Fibroblast of skin of scalp (primary cell): ENCODE measurements at places on chromosomes 7 and 10.
A peak's percentile ranks its signal among the peaks of the same experiment; 100 is the strongest.

GRCh38 chr10:118567701-118568248 lies 27.7 kb downstream of the PRLHR start:
- DNase-seq: no peak

- peak; percentile 43 for DNase-seq
Observed at GRCh38 chr7:143049362-143049761, 2.8 kb upstream of the OR6V1 start.

GRCh38 chr10:122727426-122727825 lies 27.8 kb upstream of the C10orf120 start:
- DNase-seq: no peak

DNA sequence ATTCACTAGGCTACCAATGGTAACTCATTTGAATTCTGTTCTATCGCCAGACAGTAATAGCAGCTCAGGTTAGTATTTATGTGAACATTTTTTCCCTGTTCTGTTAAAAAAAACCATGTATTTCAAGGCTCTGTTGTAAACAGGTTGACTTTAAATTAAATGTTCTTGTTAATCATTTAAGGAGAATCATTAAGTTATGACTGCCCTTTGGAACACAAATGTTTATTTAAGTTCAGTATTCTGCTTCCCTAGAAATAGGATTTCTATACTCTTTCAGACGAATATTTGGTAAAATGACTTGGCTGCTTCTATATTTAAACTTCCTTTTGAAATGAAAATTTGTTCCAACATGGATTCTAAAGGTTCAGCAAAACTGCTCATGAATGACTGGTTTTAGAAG lies 13.1 kb upstream of the CROT start:
- no peak for DNase-seq

DNA sequence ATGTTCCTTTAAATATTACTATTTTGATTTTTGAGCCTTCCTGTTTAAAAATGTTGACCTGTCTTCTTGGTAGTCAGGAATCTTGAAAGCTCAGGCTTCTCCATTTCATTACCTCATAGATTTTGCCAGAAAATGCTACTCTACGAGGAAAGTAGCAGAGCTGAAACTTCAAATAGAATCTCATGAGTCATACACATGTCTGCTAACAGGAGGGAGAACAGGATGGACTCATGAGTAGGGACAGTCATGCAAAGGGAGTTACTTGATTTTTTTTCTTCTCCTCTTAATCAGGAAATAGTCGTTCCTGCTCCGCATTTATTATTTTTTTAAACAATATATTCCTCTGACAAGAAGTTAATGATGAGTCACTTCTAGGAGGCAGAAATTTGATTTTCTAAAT lies 37.0 kb upstream of the MINDY3 start:
- peak; percentile 13 for DNase-seq

DNA sequence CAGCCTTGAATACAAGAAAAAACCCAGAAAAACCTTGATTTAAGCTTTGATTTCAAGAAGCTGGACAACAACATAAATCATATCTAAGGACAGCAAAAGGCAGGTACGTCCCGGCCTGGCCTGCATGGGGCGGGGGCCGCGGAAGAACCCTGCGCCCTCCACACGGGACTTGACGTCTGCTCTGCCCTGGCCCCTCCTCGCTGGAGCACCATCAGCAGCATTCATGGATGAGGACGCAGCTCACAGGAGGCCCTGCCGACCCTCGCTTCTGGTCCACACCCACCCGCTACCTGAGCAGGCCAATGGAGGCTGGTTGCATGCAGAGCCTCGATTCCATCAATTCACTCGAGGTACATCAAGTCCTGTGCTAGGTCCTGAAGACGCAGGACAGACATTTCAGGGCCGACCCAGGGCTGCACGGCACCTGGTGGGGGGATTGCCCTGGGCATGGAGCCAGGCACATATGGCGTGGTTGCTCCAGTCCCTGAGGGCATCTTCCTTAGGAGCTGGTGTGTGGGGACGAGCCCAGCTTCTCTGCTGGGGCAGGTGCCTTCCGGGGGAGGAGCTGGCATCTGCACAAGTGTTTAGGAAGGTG lies 63.1 kb upstream of the NKX6-2 start:
- DNase-seq: no peak

DNA sequence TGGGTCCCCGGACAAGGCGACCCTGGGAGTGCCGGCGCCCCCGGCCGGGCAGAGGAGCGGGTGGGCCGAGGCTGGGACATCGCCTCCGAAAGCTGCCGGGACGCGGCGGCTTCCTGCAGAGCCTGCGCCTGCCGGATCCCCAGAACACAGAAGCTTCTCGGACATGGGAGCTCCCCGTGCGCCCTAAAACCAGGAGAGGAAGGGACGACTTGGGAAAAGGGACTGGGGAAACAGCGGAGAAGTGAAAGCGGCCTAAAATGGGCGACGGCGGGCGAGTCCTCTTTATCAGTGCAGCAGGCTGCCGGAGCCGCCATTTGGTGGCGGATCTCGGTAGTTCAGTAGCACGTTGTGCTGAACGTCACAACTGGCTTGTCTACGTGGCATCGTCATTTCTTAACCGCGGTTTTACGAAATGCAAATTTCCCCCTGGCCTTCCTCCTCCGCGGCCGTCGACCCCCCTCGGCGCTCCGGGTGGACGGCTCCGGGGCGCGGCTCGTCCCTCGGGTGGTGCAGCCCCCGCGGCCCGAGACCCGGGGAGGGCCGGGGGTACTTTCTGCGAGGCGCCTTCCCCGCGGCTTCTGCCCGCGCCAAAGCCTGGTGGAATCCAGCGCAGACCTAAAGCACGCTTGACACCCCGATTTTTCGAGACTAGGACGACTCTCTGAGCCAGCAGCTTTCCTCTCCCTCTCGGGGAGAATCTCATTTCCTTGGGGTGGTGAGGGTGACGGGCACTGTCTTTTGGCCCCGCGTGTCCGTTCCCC lies 9.9 kb upstream of the SPAG6 start:
- peak; percentile 63 for DNase-seq

GRCh38 chr7:45160417-45160881 lies 2.9 kb downstream of the RAMP3 start:
- DNase-seq: no peak

DNA sequence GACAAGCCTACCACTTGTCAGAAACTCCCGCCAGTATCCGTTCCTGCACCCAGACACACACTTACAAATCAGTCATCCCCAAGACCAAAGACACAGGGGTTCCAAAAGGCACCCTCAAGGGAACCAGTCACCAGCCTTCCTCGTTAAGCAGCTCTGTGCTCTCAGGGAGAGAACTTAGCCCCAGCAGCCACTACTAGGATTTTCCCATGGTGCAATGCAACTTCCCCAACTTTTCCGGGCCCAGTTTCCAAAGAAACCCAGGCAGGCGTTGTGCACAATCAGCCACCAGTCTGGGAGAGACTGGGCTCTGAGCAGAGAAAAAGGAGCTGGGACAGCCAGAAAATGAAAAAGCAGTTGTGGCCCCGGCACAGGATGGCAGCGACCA lies 1.2 kb downstream of the DLG5 start:
- peak; percentile 47 for DNase-seq

- DNase-seq: no peak
Observed at GRCh38 chr7:141652691-141653090, 49.3 kb downstream of the DENND11 start.

DNA sequence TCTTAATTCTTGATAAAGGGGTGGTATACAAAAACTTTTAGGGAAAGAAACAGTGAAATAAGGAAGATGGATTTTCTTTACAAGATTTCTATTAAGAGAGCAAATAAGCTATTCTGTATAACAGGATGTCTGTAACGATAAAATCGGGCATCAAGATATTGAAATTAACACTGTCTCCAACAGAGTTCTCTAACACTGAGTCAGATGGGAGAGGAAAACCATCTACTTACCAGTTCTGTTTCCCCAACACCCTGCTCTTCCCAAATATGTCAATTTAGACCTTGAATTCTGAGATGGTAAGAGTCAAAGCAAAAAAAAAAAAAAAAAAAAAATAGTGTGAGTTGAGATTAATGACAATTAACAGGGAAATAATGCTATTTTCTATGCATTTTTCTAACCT lies 23.0 kb downstream of the SMURF1 start:
- DNase-seq: peak; percentile 32

DNA sequence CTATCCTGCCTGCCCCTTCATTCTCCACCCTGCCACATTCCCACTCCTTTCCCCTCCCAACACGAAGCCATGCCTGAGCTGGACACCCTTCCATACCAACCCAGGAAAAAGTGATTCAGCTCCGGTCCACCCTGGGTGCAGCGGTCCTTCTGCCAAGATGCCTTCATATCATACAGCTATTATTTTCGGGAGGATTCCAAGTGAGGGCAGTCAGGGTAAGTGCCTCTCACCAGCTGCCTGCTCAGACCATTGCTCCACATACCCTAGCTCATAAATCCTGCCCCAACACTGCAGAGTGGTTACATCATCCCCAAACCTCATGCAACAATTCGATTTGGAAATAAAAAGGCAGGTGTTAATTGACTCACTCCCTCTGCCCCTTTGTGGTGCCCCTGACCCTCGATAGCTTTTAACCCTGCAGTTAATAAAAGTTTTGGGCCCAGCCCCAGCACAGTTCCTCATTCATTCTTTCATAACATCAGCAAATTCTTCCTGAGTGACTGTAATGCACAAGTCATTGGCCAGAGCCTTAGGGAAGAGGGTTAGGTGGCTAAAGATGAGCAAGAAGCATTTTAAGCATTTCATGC lies 42.6 kb downstream of the ZNF503 start:
- peak; percentile 90 for DNase-seq

DNA sequence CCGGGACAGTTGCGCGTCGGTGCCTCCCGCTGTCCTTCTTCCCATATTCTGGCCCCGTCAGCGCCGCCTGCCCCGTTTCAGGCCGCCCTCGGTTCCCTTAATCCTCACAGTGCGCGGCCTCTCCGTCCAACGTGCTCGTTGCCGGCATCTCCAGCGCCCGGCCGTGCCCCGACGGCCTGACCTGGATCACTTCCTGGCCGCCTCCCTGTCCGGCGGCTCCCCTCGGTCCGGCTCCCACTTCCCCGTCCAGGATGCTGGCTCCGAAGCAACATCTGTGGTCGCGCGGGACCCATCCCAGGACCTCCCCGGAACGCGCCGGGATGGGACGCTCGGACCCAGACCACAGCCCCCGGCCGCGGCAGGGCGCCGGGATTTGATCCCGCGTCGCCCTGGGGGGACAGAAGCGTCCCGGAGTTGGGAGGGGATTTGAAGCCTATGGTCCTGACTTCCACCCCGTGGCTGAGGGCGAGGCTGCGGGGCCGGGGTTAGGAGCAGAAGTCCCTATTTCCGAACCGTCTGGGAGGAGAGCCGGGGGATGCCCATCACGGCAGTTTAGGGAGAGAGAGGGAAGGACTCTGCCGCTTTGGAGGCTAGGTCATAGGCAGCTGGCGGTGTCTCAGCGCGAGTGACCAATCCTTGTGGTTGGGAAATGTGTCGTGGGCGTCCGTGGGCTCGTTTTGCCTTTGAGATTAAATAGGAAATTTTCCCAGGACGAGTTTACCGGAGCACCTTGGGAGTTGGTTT lies 53.8 kb downstream of the KCTD7 start:
- DNase-seq: peak; percentile 17

- DNase-seq: peak; percentile 35
Observed at GRCh38 chr7:5448378-5449037, 24.9 kb upstream of the TNRC18 start.

GRCh38 chr10:92395271-92395670 lies 104.3 kb downstream of the MARCHF5 start:
- DNase-seq: no peak

GRCh38 chr7:55546814-55547213 lies 25.5 kb downstream of the VOPP1 start:
- peak; percentile 85 for DNase-seq

DNA sequence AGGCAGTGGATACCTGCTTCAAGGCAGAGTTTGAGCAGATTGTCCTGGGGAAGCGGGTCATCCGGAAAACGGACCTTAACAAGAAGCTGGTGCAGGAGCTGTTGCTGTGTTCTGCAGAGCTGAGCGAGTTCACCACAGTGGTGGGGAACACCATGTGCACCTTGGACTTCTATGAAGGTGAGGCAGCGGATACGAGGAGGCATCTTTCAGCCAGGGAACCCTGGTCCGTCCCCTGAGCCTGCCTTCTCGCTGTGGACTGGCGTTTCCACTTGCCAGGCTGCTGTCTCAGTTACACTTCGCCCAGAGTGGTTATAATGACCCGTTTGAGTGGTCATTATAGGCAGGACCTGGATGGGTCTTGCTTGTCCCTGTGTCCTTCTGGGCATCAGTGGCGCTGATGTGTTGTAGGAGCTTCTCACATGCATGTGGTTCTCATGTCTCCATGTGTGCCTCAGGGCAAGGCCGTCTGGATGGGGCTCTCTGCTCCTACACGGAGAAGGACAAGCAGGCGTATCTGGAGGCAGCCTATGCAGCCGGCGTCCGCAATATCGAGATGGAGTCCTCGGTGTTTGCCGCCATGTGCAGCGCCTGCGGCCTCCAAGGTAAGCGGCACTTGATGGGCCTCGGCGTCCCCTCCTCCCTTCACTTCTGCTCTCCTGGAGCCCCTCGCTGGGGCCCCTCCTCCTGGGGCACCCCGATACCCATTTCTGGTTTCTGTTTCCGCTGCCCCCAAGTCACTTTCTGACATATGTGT lies 18.0 kb downstream of the UPP1 start:
- DNase-seq: no peak

DNA sequence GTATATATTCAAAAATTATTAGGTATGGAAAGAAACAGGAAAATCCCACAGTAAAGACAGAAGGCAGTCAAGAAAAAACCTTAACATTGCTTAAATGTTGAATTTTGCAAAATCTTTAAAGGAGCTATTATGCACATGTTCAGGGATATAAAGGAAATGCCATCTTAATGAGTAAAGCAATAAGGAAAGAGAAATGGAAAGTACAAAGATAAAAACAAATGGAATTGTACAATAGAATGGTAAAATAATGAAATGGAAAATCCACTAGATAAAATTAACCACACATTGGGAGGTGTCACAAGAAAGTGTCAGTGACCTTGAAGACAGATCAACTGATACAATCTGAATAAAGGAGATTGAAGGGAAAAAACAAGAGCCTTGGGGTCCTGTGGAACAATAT lies 82.0 kb downstream of the KIF20B start:
- no peak for DNase-seq

DNA sequence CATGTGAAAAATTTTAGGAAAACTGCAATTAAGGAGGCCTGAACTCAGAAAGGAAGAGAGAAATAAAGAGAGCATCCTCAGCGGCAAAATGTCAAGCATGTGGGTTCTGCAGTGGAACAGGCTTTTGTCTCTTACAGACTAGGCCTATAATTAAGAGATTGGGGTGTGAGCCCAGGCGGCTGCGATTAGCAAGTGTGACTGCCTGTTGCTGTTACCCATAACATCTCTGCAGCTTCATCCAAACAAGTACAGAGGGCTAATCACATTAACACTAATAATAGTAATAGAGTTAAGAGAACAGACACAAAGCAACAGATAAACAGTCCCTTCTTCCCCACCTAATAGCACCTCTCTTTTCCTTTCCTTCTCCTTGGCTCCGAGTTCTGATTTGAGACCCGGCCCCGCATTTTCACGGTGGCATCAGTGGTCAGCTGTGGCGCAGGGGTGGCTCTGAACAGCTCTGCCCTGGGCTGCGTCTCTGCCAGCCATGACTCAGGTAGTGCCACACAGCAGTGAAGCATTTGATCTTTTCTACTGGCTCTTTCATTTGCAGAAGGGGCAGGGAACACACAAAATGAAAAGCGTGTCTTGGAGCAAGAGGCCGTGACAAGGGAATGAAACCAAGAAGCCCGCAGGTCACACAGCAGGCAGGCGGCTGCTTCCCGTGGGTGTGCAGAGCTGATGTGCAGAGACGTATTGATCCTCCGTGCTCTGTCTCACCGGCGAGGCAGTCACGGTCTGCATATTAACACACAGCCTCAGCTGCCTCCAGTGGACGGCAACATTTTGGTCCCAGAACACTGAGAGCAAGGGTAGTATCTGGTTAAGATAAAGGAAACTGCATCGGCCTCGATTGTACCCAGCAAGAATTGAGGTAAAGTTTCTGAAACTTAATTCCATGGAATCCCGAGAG lies 103.1 kb downstream of the KLF6 start:
- no peak for DNase-seq
